Left forelimb (tissue), 1 donor: ENCODE measurements at places on chromosomes 4 and X.
A peak's percentile ranks its signal among the peaks of the same experiment; 100 is the strongest.

DNA sequence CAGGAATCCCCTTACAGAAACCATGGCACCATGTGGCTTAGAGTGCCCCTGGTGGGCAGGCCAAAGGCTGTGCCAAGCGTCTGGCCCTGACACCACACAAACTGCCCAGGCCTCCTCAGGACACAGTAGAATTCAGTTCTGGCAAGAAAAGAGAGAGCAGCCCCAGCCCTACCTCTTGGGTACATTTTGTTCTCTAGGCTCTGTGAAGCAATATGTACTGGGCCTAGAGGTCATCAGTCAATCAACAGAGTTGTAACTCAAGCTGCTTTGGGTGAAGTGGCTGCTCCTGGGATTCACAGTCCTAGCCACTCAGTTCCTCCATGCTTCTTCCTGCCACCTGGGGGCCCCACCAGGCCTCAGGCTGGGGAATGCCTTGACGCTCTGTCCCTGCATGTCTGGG, 158.1 kb upstream of the MAMLD1 start:
- DNase-seq = no peak

DNA sequence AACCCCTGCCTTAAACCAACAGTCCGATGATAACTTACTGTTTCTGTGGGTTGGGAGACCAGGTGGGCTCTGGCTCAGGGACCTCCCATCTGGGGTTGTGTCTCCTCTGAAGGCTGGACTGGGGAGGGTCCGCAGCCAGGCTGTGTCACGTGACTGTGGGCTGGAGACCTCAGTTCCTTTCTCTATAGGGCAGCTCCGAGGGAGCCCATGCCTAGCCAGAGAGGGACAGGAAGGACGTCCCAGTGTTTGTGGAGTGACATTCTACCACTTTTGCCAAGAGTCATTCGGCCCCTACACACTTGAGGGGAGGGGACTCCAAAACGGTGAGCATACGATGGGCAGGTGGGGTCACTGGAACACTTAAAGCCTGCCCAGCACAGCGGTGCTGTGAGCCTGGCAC, 4.5 kb downstream of the PCGF3 start:
- DNase-seq = no peak

DNA sequence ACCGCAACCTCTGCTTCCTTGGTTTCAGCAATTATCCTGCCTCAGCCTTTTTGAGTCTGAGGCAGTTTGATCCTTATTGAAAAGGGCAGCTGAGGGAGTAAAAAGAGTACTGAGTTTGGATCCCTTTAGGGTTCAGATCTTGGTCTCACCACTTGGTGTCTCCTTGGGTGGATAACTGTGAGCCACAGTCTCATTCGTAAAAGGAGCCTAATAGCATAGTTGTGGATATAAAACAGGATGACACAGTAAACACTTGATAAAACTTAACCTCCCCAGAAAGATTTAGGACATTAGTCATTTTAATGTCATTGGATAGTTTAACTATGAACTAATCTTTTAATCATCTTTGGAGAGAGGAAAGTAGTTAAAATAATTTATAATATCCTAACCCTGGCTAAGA, 173.0 kb downstream of the ANK2 start:
- no peak for DNase-seq

GRCh38 chr4:5054532-5054931, 3.3 kb downstream of the STK32B start:
- DNase-seq = no peak

- DNase-seq = no peak
Measured at GRCh38 chr4:136032391-136032790, 1499.9 kb downstream of the PCDH18 start.

GRCh38 chrX:56802921-56803849, 74.1 kb downstream of the NBDY start:
- no peak for DNase-seq

GRCh38 chrX:53184836-53185235, 40.2 kb downstream of the KDM5C start:
- no peak for DNase-seq

DNA sequence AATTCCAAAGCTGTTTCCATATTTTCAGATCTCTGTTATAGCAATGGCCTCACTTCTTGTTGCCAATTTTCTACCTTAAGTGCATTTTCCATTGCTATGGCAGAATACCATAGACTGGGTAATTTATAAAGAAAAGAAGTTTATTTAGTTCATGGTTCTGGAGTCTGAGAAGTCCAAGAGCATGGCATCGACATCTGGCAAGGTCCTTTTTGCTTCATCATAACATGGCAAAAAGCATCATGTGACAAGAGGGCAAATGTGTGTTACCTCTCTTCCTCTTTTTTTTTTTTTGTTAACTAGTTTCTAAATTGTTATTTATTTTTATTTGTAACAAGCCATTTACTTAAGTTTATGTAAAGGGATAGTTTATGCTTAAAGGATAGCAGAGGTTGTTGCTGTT, 45.2 kb upstream of the SYTL5 start:
- no peak for DNase-seq

DNA sequence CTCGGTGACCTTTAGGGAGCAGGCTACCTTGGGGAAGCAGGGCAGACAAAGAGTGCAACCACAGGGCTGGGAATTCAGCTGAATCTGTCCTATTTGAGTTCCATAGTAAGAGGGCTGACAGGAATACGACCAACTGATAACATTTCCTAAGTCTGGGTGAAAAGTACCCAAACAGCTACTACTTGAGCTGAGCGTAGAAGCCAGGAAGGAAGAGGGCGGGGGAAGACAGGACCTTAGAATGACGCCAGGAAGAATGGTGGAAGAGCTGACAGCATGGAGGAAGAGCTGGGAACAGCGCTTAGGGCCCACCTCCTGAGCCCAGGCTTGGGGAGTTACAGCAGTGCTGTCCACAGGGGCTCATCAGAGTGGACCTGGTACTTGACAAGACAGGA, 14.4 kb downstream of the MECP2 start:
- no peak for DNase-seq

GRCh38 chr4:173461170-173461569, 62.3 kb upstream of the SCRG1 start:
- no peak for DNase-seq

DNA sequence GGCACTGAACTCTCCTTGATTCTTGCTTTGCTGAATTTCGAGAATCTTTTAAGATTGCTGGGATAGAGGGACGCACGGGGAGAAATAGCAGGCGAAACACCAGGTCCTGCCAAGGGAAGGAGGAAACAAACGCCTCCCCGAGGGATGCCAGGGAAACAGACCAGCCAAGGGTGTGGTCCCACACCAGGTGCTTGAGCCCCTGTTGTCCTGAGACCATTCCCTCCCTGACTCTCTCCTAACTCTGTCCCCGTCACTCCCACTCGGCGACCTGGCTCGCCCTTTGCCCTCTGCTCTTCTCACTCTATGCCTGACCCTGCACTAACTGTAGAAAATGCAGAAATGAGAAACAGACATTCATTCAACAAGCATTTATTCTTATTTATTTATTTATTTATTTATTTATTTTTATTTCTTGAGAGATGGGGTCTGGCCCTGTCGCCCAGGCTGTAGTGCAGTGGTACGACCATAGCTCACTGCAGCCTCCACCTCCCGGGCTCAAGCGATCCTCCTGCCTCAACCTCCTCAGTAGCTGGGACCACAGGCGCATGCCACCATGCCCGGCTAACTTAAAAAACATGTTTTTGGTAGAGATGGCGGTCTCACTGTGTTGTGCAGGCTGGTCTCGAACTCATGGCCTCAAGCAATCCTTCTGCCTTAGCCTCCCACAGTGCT, 16.2 kb downstream of the CTAG1B start:
- DNase-seq = no peak

DNA sequence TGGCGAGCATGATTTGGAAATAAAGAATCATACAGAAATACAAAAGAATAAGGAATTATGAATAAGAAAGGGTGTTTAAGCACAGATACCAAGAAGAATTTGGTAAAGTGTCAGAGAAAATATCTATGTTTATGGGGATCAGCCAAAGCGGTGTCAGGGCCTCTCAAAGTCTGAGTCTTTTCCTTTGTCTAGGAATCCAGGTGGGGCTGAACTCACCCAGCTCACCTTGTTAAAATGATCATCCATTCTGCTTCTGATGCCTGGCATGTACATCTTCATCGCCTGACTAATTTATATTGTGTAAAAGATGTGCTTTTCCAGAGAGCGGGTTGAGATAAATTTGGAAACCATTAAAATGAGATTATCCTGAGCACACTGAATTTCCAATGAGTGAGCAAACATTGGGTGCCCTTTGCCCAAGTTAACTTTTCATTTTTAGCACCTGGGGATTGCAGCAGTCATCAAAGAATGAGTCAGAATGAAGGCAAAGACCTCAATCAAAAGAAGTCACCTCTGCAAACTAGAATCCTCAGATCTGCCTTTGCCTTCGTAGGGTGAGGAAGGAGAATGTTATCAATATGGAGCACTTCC, 141.9 kb upstream of the ANXA3 start:
- DNase-seq = no peak

DNA sequence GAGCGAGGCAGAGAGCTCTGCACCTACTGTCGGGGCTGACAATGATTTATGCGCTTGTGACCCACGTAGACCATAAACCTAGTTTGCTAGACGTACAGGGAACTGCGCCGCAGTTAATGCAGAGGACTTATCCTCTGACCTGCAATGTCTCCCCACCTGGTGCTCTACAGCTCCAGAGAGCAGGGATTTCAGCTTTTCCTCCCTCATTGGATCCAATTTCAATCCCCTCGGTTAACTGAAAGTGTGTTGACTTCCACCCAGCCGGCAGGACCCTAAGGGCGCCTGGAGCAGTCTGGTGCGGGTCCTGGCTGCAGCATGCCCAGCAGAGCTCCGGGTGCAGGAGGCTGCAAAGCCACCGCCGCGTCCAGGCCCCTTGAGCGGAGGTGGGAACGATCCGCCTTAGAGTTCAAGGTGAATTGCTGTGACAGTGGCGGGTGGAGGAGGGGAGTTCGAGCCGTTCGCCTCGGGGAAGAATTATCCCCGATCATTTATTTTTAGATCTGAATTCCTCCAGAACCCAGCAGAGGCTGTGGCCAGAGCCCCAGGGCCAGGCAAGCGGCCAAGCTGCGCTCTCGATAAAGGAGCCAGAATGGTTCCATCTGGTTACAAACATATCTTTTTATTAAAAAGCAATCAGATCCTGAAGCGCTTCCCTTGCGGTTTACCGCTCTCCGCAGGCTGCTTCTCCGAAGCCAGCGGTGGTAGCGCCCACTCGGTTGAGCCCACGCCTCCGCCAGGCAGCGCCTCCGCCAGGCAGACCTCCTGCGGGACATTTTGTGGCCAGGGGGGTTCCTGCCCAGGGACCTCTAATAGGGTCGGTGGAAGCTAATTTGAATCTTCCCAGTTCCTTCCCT, 66.0 kb downstream of the FBXO8 start:
- DNase-seq = peak; percentile 68

DNA sequence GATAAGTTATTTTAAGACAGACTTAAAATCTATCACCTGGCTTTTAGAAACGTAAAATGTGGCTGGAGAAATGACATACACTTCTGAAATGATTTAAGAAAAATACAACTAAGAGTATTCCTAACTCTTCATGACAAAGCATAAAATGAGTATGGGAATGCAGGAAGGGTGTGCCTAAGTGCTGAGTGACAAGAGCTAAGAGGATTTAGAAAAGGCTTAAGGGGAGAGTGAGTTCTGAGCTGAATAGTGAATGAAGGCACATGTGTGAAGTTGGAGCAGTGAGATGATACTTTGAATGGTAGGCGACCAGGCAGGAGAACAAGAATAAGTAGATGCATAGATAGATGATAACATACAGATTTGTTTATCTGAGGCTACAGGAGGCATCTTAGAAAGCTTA, 458.3 kb upstream of the TENM3 start:
- DNase-seq = no peak

DNA sequence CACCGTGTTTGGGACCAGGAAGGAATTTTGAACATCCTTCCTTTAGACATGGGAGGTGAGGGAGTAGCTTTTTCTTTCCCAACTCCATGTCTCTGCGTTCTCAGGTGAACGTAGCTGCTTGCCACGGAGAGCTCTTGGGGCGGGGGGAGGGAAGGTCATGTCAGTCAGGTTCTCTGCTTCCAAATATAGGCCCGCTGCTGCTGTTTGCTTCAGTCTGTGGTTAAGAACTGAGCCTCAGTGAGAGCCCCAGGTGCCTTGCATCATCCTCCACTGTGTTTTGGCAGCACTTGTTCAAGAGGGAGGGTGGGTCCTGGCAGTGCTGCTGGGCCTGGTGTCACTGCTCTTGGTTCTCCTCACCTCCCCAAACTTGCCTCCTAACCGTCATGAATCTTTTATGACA, 46.5 kb downstream of the HADH start:
- DNase-seq = no peak

GRCh38 chr4:87366521-87367162, 24.3 kb downstream of the HSD17B11 start:
- DNase-seq = no peak

- no peak for DNase-seq
Measured at GRCh38 chr4:150867148-150867547, 147.9 kb downstream of the LRBA start.

- DNase-seq = no peak
Measured at GRCh38 chrX:11702965-11703631, 37.4 kb upstream of the ARHGAP6 start.

DNA sequence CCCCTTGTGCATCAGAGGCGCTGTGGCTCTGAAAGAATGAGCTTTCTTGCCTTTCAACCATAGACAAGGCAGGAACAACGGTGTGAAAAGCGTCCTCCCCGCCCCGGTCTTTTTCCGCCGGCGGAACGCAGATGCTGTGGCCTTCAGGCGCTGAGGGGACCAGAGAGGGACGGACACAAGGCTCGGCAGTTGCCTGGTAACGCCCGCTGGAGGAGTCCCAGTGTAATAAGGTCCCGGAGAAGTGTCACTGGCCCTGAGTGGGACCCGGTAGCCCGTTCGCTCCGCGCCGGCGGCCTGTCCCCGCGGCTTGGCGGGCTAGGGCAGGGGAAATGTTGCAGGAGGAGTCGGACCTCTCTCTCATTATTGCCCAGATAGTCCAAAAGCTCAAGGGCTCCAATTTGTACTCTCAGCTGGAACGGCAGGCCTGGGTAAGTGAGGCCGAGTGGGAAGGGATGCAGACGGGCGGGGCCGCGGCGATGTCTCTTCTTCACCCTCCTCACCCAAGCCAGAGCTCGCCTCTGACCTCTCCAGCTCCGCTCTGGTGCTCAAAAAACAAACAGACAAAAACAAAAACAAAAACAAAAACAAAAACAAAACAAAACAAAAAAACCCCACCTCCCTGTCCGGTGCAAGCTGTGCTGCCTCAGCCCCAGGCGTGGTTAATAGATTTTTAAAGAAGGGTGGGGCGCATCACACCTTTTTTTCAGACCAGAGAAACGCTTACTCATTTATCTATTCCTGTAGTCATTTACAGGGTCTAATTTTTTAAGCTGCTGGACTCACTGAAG, at the start of gene TBC1D19:
Gene TBC1D19, plus strand, starts transcription at position 220 of the 788 bp plus-strand sequence. Its CDS starts 110 bp downstream, at position 330.
- peak; percentile 93 for DNase-seq

DNA sequence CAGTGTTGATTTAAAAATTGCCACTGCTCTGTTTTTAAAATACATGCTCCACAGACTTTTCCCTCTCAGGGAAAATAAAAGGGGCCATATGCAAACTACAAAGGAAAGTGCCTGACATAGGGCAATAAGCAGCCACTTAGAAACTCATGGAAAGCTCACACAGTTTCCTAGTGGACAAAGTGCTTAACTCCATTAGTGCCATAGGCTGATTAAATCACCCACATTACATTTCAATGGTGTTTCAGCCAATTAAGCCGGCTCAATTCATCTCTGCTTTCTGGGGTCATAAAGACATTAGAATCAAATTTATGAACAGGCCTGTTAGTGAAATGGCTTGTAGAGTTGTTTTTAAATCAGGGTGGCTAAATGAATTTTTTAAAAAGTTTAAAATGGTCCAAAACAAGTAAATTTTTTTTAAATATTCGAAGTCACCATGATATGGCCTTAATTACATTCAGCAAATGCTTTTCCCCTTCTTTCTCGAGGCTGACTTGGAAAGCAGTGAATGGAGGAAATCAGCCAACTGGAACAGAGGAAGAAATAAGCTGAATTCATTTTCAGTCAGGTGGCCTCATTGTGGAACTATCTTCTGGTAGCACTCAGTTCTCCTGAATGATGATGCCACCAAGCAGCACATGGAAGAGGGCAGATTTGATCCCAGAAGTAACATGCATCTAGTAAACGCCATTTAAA, 2305.1 kb upstream of the AGA start:
- no peak for DNase-seq
